Right forelimb (tissue), 1 donor: ENCODE measurements at places on chromosomes 5 and 9.

- DNase-seq: no peak
Observed at GRCh38 chr9:127424676-127424999, 456 bp downstream of the ZNF79 start.

DNA sequence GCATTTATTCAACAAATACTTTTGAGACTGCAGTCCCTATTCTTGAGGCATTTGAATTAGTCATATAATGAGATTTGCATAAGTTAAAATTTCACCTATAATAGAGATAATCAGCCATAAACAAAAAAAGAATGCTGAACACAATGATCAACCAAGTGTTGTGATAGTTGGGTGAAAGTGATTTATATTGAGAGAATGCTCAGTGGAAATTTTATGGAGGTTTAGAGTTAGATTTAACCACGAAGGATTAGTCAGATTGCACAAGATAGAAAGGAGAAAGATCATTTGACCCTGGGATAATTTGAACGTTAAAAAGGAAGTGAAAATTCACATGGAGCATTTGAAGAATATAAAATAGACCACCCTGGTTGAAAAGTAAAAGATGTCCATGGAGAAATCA is 356.2 kb downstream of the NPR3 start:
- no peak for DNase-seq

- DNase-seq: no peak
Observed at GRCh38 chr9:30010691-30011090, 2373.8 kb upstream of the ACO1 start.

DNA sequence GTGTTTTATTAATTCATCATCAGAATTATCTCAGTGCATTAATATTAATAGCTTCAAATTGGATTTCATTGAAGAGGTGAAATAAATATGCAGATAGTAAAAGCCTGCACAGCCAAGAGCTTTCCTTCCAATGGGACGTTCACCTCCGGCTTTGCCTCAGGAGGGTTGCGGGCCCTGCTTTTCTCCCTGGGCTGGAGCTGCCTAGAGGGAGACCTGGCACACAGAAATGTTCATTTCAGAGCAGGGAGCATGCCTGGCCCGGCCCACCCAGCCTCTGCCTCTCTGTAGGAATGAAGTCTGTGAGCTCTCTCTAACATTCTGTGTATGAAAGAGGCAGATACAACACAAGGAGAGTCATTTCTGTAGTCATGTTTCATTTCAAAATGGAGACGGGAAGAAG is 100.4 kb upstream of the IRX2 start:
- no peak for DNase-seq

- no peak for DNase-seq
Observed at GRCh38 chr9:34267660-34268059, 61.4 kb downstream of the KIF24 start.

GRCh38 chr9:113632776-113633590 is 169.5 kb downstream of the RGS3 start:
- peak; percentile 32 for DNase-seq

- DNase-seq: no peak
Observed at GRCh38 chr5:15026011-15026893, 154.7 kb upstream of the ANKH start.

DNA sequence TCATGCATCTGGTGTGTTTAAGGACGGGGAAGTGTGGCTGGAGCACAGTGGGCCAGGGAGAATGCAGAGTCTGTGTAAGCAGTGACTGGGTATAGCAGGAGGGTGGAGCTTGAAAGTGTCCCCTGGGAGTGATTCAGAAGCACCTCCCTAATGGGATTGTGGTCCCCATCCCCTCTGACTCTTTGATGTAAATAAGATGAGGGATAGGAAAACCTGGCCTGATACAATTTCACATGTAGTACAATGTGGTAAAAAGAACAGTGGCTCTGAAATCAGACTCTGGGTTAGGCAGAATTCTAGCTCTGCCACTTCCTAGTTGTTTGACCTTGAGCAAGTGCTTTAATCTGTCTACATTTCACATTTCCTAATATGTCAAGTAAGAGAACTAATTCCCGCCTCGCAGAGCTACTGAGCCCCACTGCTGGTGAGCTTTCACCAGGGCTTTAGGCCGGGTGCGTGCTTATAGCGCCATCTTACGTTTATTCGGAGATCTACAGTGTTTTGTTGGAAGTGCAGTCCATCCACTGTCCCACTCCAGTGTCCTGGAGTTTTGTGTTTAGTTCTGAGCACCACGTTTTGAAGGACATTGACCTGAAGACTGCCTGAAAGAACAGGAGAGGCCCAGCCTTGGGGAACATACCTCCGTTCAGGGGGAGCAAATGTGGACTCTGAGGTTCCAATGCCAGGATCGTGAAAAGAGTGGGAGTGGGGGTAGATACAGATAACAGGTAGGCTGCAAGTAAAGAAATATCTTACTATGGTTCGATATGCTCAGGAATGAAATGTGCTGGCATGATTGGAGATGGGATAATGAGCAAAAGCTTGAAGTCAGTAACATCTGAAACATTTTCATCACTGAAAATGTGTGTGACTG is 51.2 kb upstream of the TESK1 start:
- DNase-seq: no peak

DNA sequence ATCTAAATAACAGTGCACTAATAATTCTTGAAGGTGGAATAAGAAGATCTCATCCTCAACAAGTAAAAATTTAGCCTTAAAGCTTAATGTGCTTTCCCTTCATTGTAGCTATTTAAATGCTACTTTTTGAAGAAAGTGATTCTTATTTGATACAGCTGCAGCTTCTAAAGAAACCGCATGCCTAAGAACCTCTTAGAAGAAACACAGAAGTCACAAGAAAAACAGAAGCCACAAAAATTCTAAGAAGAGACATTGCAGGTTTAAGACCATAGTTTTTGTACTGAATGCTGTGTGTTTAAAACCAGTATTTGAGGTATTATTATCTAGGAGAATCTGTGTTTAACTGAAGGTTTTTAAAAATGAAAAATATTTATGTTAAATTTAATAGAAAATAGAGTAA is 68.3 kb downstream of the PPIP5K2 start:
- no peak for DNase-seq

DNA sequence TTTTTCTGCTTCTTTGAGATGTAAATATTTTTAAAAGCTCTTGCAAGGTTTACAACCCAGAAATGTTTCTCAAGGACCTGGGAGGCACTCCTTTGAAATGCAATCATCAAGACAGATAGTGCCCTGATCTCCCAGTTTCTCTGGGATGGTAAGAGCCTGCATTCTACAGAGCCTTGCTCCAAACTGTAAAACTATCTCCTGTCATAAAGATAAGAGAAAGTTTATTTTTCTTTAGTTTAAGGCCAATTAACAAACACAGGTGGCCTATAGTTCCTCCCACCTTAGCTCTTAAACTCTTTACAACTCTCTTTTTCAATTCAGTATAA is 1231.1 kb upstream of the NUDT12 start:
- no peak for DNase-seq

GRCh38 chr9:107491081-107492053 is 1.8 kb upstream of the KLF4 start:
- peak; percentile 63 for DNase-seq

DNA sequence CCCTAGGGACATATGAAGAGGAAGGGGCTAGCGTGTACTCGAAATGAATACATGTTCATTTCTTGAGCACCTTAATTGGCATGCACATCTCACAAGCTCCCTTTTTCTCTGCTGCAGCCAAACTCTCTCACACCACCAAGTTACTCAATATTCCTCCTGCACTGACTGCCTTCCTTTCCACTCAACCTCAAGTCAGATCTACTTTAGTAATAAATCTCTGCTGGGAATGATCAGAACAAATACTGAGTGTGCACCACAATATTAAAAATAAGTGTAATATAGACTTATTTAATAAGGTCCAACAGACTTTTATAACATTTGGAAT is 995.8 kb upstream of the WWC1 start:
- DNase-seq: no peak

DNA sequence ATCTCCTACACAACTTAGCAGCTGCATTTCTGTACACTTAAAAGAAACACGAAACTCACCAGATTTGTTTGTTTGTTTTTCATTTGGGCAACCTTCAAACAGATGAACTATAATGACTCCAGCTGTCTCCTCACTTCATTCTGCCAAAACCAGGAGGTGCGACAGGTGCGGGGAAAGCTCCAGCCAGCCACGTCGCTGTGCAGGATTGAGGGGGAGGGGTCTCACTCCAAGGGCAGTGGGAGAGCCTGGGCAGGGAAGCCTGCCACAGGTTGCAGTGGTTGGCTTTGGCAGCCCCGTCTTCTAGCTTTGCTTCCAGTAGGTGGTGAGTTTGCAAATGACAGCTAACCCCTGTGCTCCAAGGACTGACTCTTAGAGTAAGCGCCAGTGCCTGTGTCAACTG is 215.8 kb downstream of the CEMIP2 start:
- no peak for DNase-seq

DNA sequence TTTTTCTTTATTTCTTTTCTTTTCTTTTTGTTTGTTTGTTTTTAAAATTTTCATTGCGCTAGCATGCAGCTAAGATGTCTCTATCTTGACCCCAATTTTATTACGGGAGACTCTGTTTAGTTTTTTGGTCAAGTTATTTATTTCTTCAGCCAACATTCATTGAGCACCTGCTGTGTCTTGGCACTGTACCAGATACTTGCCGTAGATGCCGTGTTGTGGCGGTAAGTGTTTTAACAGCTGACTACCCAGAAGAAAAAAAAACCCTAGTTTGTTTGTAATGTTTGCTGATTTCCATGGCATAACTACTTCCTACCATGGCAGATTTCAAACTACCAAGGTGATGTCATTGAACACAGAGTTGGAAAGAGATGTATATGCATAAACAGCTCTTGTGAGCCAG is 65.0 kb downstream of the UGCG start:
- DNase-seq: no peak
